Lower lobe of right lung (tissue), 2 donors: ENCODE measurements at places on chromosomes 7 and 10.
A peak's percentile ranks its signal among the peaks of the same experiment; 100 is the strongest.

GRCh38 chr7:152931633-152932032 is 172.1 kb downstream of the ACTR3B start:
- no peak for DNase-seq

- no peak for DNase-seq
These were observed 52.7 kb downstream of the DENND11 start for GRCh38 chr7:141649137-141649864.

DNA sequence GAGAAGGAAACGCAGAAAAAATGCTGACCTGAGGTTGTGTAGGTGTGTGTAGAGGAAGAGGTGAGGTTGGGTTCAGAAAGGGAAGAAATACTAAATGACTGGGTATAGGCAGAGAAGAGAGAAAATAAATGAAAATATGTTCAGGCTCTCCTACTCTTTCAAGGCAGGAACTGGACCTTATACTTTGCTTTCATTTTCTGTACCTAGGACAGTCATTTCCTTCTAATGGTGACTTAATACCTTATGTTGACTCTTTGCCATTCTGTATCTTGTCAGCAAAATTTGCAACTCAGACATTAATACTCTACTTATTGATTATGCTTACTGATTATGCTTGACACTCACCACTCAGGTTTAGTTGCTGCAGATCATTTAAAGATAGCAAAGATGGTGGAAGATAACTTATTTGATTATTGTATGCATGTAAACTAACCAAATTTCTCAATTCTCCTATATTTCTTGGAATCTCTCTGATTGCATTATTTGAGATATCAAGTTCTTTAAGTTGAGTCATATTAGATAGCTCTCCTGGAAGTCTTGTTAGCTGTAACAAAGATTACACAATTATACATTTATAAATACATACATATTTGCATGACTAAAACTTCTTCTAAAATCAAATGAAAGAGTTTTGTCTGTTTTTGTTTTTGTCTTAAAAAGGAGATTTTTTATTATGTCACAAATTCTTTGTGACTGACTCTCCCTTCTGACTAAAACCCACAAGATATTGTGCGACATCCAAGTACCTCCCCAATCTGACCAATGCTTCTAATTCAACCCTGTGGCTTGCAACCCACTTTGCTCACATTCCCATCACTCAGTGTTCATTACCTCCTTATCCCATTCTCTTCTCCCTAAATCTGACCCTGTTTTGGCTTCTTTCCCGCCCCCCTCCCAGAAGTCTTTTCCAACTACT is 20.0 kb downstream of the LRRD1 start:
- DNase-seq: no peak

DNA sequence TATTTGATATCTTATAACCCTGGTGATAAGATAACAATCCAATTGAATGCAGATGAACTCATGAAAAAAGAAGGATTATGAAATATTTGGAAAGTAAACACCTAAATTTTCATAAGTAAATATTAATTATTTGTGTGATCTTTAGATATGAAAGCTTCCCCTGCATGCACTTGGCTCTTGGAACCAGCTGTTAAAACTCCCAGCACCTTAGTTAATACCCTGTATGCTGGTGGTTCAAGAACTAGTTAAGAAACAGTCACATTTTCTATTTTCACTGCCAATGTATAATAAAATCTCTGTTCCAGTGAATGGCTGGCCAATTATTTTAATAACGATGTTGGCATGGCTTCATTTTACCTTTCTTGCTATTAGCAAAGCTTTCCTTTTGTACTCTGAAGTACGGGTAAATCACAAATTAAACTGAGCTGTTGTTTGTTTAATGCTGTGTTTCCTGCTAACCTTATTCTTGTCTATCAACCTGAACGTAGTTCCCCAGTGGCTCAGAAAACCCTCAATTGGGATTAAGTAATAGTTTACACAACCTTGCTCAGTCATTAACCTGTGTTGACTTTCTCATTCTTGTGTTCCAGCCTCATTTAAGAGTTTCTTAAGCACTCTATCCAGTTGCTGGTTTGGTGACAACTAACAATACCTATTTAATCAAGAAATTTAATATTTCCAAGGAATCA is 38.9 kb downstream of the MET start:
- no peak for DNase-seq

GRCh38 chr7:111867348-111867931 is 305.1 kb upstream of the IMMP2L start:
- no peak for DNase-seq

DNA sequence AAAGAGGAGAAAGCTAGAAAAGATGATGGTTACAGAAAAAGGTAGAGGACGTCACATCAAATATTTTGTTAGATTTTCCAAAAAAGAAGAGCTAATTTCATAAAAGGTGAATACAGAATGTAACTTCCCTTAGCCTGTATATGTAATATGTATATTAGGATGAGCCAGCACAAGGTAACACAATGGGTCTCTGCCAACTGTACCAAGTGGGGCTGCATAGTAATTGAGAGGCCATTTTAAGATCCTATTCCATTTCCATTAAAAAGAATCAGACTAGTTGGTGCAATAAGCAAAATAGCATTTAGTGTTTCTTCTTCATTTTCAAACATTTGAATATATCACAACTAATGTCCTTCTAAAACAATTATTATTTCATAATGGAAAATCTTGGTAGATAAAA is 134.6 kb downstream of the SEMA3A start:
- no peak for DNase-seq

- DNase-seq: no peak
These were observed at the start of gene CYP3A7 for GRCh38 chr7:99734987-99735386. Gene CYP3A7 (minus strand): TSS chr7:99735196. CDS start chr7:99735093, 103 bp downstream.

- no peak for DNase-seq
These were observed 24.1 kb downstream of the MINDY4 start for GRCh38 chr7:30795161-30795948.

DNA sequence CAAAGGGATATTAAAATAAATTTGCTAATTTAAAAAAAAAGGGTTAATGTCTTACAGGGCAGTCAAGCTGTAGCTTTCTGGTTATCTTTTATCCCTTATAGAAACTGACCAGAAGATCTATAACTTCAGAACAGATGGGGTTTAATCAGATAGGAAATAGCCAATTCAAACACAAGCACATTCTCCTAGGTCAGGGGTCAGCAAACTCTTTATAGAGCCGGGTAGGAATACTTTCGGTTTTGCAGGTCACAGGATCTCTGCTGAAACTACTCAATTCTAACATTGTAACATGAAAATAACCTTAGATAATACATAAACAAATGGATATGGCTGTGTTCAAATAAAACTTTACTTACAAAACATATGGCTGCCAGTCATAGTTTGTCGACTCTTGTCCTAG is 479.8 kb downstream of the ADRA2A start:
- no peak for DNase-seq

GRCh38 chr7:126608339-126608776 is 644.4 kb downstream of the GRM8 start:
- no peak for DNase-seq

GRCh38 chr10:34520510-34520909 is 294.6 kb downstream of the PARD3 start:
- DNase-seq: no peak

GRCh38 chr10:120394446-120394845 is 62.6 kb upstream of the PLPP4 start:
- DNase-seq: no peak

- no peak for DNase-seq
These were observed 48.1 kb upstream of the GATA3 start for GRCh38 chr10:8006274-8006999.

DNA sequence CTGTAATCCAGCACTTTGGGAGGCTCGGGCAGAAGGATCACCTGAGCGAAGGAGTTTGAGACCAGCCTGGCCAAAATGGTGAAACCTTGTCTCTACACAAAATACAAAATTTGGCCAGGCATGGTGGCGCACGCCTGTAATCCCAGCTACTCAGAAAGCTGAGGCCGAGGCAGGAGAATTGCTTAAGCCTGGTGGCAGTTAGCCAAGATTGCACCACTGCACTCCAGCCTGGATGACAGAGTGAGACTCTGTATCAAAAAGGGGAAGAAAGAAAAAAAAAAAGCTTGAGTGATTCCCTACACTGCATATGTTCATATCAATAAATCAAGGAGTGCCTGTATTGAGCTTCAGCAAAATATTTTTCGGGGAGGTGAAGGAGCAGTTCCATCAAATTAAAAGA is 45.8 kb upstream of the SRRM3 start:
- DNase-seq: peak; percentile 84

GRCh38 chr10:121308020-121308419 is 290.2 kb downstream of the FGFR2 start:
- no peak for DNase-seq

- no peak for DNase-seq
These were observed 1.0 kb upstream of the LRRN3 start for GRCh38 chr7:111089822-111090426.

DNA sequence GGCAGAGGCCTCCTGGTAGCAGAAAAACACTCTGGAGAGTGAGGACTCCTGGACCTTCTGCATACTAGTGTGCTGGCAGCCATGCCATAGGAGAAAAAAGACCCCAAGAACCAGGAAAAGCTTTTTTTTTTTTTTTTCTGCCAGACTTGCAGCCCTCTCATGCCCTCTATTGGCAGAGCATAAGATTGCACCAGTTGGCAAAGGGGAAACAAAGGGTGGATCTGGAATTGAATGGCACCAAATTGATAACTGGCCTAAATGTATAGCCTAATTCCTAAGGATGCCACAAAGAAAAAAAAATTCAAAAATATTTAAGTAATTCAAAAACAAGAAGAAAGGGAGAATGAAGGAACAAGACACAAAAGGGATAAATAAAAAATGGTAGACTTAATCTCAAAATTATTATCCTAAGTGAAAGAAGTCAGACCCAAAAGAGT is 112.5 kb upstream of the GHITM start:
- DNase-seq: no peak

DNA sequence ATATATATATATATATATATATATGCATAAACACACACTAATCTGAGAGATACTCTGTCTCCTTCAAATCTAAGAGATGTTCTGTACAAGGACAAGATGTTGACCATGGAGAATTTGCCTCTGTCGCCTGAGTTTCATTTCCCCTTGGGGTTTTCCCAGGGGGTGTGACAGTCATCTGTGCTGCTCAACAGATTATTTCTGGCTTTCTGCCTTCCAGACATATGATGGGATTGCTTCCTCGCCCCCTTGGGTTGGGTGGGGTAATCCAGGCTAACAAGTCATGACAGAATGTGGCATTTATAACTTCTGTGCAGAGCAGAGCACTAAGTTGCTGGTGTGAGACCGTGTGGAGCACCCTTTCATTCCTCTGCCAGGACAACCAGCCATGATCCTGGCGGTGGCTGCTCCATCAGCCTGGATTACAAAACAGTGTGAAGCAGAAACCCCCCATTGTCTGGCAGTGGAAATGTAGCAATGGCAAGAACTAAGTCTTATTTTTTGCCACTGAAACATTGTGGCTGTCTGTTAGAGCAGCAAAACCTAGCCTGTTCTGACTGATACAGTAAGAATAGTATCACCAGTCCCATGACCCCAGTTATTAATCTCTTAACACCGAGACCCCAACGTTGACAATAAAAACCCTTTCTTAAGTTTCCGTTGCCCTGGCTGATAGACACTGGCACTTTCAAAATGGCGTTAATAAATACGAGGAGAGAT is 13.7 kb upstream of the USP6NL start:
- DNase-seq: no peak

GRCh38 chr10:130050721-130051120 is 59.9 kb downstream of the C10orf143 start:
- no peak for DNase-seq

GRCh38 chr7:90472805-90473540 is 3.5 kb downstream of the PTTG1IP2 start:
- DNase-seq: no peak

DNA sequence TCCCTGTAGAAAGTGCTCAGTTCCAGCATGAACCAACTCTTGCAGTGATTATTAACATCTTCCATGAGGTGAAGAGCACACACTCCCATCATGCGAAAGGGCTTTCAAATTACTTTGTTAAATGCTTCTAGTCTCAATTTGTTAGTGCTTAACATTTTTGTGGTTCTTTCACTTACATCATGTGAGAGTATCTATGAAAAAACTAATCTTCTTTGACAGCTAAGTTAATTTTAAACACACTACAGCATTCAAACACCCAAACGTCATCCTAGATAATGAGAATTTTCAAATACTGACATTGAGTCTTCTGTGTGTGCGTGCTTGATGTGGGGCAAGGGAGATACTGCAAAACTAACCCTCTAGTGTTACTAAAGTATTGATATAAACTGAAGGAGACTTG is 84.8 kb downstream of the ETV1 start:
- no peak for DNase-seq

- DNase-seq: no peak
These were observed 2.7 kb downstream of the IGFBP1 start for GRCh38 chr7:45890902-45891461.

- no peak for DNase-seq
These were observed 362.3 kb downstream of the GATA3 start for GRCh38 chr10:8416760-8417159.

DNA sequence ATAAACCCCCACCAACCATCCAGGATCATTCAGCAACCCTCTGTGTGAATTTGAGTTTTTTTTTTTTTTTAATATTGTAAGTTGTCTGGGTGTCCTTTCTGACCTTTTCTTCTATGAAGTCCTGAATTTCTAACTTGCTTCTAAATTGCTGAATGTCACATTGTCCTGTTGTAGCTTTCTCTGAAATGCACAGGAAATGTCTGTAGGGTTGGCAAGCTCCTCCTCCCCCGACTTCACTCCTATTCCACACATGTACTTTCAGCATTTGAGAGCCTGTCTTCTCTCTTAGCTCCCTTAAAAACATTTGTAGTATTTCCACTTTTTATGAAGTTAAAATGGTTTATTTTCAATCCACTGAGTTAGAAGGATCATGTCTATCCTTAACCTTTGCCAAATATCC is 3.3 kb upstream of the CNNM2 start:
- no peak for DNase-seq

DNA sequence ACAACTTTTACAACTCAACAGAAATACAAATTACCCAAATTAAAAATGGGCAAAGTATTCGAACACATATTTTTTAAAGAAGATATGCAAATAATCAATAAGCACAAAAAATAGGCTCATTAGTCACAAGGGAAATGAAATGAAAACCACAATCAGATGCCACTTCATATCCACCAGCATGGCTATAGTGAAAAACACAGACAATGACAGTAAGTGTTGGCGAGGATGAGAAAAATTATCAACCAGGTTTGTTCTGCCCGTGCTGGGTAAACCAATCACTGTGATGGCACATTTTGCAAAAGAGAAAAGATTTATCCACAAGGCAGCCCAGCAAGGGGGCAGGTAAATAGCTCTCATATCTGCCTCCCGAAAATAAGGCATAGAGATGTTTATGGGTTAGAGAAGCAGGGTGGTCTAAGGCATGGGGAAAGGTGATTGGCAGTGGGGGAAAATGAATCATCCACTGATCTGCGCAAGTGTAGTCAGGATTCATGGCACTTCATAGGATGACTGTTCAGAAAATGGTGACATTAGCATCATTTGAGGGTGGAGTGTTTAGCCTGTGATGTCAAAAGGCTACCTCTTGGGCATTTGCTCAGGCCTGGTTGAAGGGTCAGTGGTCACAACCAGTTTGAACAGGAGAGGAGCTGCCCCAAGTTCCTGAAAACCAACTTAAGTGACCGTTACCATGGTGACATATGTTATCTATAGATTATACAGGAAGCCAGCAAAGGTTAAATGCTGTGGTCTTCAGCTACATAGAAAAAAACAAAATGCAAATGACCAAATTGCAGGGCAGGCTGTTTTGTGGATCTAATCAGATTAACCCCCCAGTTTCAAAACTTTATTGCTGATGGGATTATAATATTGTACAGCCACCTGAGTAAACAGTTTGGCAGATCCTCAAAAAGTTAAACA is 8.0 kb upstream of the CFAP70 start:
- no peak for DNase-seq

GRCh38 chr7:104486931-104487330 is 158.5 kb downstream of the LHFPL3 start:
- no peak for DNase-seq
